ENCODE measurements at places on chromosomes 13 and 19.

DNA sequence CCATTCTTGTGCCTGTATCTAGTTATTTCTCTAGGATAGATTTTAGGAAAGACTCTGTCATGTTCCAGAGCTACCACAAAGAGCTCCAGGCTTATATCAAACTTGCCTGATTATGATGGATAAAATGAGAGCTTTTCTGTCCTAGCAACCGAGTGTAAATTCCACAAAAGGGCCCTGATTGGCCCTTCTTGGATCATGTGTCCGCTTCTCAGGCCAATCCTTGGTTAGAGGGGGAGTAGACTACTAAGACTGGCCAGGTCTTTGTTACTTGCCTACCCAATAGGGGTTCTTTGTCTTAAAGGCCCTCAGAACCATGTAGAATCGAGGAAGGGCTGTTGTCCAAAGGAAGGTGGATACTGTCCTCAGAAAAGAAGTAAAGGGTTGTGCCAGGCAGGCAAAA is 2.4 kb downstream of the DHX34 start:
- peak; percentile 68 for DNase-seq

- no peak for DNase-seq
Measured at GRCh38 chr19:35224681-35225571, 3.6 kb downstream of the FAM187B start.

GRCh38 chr13:98874029-98874397 is 103.9 kb downstream of the DOCK9 start:
- no peak for DNase-seq

GRCh38 chr13:98910501-98910951 is 67.3 kb downstream of the DOCK9 start:
- no peak for DNase-seq

DNA sequence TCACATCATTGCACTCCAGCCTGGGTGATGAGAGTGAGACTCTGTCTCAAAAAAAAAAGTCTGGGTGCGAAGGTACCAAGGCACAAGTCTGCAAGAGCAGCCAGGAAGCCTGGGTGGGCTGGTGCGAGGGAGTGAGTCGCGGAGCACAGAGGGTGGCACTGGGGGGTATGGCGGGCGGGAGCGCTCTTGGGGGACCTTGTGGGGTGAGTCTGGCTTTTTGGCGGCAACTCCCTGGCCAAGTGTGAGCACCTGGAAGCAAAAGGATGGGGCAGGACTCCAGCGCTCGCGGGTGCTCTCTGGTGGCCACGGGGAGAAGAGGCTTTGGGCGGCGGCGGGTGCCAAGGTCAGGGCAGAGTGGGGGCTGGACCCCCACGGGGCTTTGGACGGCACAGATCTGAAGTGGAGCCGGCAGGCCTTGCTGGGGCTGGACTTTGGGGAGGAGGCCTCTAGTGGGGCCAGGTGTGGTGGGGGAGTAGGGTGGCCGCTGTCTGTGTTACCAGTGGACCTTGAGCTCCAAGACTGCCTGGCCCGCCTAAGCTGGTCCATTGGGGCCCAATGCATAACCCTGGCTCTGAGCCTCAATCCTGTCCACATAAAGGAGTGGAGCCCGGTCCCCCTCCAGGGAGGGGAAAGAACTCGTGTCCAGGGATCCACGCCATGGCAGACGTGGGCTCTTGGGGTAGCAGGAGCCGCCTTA is 1.6 kb downstream of the P2RY11 start:
- DNase-seq: peak; percentile 62

DNA sequence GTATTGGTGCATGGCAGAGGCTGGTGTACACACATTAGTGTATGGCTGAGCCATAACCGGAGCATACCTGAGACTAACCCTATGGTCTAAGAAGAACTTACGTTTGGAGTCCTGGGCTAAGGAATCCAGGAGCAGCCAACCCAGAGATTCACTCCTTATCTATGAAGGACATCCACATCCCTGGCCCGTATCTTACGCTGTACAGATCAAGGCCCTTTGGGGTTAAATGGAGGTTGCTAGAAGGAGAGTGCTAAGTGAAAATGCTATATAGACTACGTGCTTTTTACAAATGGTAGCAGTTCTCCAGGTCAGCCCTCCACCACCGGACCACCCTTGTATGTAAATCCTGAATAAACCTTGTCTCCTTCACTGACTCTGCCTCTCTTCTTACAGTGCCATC is 1.9 kb upstream of the SUGT1 start:
- DNase-seq: no peak

DNA sequence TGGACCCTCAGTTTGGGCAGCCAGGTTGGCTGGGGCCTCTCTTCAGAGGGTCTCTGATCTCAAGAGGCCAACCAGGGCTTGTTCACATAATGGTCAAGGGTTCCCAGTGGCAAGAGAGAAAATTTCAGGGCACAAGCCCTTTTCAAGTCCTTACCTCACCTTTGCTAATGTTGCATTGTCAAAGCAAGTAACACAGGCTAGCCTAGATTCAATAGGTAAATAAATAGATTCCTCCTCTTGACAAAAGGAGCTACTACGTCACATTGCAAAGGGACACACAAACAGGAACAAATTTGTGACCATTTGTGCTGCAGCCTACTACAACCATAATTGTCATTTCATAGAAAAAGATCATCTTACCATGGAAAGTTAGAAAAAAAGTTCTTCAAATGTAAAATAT is 33.9 kb upstream of the FRY start:
- no peak for DNase-seq

- peak; percentile 96 for DNase-seq
Measured at GRCh38 chr19:35717665-35718344, at the start of gene KMT2B. Gene KMT2B (plus strand): TSS chr19:35718003. CDS start chr19:35718019, 16 bp downstream.

GRCh38 chr19:45098521-45099466 is 5.8 kb downstream of the PPP1R37 start:
- no peak for DNase-seq

DNA sequence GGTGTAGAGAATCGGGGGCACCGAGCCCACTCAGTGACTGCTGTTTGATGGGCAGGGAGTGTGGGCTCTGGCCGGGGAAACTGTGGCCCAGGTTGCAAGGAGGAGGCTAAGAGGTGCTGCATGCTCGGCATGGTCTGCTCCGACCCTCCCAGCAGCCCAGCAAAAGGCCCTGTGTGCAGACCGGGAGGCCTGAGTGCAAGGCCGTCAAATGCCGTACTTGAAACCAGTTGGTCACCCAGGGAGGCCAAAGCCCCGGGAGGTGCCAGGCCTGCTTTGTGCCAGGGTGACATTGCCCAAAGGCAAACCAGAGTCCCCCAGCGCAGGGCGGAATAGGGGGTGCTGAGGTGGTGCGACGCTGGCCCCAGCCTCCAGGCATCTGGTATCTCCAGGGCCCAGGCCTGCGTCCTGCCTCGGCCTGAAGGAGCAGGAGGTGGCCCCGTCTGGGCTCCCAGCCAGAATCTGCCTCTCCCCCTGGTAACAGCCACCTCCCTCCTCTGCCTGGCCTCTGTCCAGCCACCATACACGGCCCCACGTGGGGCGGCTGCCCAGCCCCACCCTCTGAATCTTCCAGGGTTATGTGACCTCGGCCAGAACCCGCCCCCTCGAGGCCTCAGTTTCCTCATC is 4.0 kb downstream of the PIK3R2 start:
- peak; percentile 62 for DNase-seq

DNA sequence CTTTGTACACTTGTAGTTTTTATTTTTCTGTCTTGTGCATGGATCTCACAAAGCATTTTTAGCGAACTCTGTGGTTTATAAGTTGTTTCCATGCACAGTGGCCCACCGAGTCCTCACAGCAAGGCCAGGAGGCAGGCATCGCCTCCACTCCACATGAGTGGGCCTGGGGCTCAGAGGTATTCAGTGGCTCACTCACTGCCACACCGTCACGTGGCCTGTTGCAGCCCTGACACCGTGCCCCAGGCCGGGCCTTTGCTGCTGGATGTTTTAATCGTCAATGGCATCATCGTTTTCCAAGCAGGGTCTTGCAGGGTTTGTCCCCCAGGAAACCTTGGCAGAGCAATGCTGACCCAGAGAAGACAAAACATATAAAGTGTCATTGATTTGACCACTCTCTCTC is 59.8 kb downstream of the SPACA7 start:
- DNase-seq: no peak

- DNase-seq: no peak
Measured at GRCh38 chr13:21316376-21316775, 139.9 kb downstream of the MRPL57 start.

- DNase-seq: no peak
Measured at GRCh38 chr19:45852983-45853382, 10.0 kb downstream of the SYMPK start.

DNA sequence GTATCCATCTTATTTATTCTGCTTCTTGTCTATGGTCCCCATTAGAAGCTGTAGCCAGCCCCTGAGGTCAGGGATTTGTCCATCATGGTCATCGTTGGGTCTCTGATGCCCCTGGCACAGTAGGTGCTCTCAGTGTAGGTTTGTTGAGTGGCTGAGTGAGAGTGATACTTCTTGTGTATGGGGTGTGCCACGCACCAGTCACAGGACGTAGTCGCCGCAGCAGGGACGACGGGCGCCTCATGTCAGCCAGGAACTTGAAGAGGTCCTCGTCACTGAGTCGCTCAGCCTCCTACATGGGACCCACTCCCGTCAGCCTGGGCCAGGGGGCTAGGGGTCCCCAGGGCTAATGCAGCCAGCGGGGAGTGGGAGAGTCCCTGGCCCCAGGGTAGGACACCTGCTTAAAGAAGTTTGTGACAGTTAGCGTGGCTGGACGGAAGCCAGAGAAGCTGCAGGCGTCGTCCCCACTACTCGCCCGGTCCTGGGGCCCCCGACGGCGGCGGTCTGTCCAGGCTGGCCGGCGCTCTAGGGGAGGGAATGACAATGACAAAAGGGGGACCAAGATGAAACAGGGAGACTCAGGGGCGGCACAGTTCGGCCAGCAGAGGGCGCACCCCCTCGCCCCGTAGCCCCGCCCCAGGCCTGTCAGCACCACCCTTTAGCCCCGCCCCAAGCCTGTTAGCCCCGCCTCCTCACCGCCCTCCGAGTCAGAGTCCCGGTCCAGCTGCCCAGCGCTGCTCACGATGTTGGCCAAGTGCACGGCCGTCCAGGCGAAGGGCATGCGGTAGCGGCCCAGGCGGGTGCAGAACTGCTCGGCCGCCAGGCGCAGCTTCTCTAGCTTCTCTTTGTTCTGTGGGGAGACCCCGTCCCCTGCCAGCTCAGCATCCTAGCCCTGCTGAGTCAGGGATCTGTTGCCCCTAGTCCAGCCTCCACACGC is 3.7 kb downstream of the ANGPTL8 start:
- DNase-seq: peak; percentile 99
